ENCODE measurements at places on chromosomes 6 and 20.

DNA sequence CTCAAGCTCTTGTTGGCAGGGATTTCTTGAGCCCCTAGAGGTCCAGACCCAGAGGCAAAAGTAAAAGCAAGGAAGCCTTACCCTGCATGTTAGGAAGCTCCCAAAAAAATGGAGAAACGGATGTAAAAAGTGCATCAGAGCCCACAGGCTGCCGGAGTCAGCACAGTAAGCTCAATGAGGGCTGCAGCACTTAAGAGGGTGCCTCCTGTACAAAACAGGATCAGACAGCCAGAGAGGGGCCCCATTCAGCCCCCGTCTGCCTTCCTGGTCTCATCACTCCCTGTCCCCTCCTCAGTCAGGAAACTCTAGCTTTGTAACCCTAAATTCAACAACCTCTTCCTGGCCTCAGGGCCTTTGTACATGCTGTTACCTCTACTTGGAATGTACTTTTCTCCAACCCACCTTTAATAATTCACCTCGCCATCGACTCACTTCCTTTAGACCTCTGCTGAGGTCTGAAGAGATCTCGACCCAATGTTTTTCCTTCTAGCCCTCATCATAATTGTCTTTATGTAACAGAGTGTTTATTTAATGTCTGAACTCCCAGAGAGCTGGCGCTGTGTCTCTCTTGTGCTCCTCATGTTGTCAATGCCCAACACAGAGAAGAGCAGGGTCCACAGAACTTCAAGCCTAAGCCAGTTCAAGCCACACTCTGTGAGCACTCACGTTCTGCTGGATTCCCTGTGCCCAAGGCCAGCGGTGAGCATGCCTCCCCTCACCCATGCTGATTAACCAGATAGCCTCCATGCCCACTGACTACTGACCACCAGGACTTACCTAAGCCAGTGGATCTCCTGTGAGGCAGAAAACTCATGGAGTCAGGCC is 2.8 kb upstream of the PLCG1 start:
- DNase-seq = no peak

- no peak for DNase-seq
Observed at GRCh38 chr6:56424542-56425083, 177.2 kb upstream of the COL21A1 start.

DNA sequence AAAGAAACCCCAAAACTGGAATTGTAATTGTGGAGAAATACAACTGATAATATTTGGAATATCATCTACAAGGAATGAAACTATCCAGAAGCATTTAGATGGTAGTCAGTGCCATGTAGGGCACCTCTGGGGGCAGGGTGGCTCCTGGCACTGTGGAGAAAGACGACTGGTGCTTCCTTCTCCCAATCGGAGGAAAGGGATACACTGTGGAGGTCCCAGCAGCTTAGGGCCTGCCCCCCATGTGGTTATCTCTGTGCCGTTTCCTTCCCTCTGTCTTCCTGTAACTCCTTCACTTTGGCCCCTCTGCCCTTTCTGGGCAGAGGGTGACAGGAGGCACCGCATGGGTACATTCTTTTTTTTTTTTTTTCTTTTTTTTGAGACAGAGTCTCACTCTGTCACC is 178.4 kb downstream of the MTHFD1L start:
- DNase-seq = no peak

- DNase-seq = no peak
Observed at GRCh38 chr20:51087266-51087665, 64.4 kb upstream of the KCNG1 start.

DNA sequence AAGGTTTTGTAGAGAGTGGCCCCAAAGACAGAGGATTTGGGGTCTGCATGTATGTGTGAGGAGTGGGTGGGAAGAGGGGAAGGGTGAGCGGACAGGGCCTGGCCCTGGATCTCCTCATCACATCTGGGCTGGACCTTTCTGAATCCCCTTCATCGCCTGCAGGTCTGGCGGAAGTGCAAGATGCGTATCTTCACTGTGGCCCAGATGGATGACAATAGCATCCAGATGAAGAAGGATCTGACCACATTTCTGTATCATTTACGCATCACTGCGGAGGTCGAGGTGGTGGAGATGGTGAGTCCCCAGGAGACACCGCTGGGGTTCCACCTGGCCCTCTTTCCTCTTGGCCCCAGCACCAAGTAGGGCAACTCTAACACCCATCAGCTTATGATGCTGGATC is 24.4 kb downstream of the SLC12A5 start:
- DNase-seq = no peak

Data from esophagus muscularis mucosa (tissue), 4 donors.